Iris pigment epithelial cell (primary cell): ENCODE measurements at places on chromosomes 6 and 20.

DNA sequence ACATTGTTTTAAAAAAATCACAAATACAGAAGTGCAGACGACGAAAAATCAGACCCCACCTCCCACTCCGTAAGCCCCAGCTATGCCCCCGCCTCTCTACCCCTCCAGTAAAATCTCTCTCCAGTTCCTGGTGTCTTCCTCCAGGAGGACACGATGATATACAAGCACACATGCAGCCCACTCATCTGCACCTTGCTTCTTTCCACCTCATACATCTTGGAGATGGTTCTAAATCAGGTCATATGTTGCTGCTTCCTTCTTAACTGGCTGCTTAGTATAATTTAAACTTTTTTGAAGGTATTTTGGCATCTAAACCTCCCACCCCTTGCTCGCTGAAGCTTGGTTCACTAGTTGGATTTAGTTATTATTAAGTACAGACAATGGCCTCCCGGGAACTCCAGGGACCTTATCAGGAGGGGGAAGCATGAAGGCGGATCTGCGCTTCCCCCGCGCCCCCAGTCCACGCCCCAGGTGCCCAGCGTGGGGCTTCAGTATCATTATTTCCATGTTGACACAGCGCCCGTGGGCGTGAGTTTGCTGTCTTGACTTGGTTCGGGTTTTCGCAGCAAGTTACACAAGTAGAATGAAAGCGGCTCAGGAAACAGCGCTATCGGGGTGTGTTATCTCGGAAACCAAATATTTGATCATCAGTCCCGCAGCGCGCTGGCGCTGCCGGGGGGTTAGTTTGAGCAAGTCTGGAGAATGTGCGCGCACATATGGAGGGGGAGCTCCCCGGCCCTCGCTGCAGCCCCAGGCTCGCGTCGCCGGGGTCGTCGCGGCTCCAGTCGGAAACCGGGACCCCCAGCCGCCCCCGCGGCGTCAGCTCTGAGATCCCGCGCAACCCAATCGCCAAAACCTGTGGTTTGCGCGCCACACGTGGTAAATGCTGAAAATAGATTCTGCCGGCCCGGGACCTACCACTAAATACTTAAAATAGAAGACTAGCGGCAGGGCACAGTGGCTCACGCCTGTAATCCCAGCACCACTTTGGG is 2.3 kb downstream of the BMP7 start:
- no peak for DNase-seq

- no peak for DNase-seq
These were observed 141.1 kb upstream of the SGK1 start for GRCh38 chr6:134458857-134459657.

DNA sequence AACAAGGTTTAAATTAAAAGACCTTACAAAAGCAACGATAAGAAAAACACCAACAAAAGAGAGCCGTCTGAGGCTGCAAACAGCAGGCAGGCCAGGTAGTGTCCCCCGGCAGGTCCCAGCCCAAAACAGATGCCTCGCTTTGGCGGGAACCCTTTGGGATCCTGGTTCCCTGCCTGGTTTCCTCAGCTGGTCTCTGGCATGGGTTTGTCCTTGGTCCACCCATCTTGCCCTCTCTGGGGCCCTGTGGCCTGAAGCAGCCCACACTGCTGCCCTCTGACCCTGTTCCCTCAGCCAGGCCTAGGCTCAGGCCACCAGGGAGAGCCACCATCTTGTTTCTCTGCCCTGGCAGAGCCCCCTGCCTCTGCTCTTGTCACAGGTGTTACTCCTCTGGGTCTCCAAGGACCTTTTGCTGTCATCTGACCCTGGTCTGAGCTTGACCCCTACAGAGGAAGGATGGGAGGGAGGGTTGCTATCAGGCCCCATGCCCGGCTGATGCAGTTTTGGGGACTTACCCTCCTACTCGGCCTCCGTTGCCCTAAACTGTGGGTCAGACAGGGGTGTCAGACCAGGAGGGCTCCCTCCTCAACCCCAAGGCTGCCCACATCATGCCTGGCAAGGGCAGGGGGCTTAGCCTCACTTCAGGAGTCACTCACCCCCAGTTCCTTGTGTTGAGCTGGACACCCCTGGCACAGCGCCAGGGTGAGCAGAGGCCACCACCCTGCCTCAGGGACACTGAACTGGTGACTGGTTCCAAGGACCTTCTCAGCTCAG is 30.6 kb upstream of the GRM4 start:
- no peak for DNase-seq

- DNase-seq: no peak
These were observed 6.9 kb downstream of the RSPO4 start for GRCh38 chr20:995170-995569.

- DNase-seq: peak; percentile 26
These were observed 135.2 kb upstream of the MLIP start for GRCh38 chr6:53975941-53976615.

DNA sequence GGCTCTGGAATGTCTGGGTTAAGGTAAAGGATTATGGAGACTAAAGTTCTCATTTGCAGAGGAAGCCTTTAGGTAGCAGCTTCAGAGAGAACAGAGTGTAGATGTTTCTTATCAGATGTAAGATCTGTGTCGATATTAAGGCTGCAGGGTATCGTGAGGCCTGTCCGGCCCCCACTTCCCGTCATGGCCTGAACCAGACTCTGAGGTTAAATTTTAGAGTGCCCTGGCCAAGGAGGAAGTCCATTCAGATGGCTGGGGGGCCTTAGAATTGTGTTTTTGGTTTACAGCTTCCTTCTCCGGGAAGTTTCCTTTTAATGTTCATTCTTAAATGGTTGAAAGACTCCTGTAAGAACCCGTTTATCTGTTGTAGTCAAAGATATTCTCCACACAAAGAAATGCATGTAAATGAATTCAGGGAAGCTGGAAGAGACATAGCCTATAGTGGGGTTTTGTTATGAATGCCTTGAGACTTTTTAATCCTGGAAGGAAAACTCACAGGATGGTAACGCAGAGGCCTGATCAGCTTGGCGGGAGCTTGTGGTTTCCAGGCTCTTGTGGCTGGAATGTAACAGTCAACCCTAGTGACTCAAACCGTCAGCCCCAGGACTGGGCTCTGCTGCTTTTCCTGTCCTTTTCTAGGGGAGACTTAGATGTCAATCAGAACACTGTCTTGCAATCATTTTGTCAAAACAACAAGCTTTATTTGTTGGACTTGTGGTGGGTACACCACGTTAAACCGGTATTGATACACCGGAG is 34.7 kb downstream of the KIF25 start:
- DNase-seq: peak; percentile 86

DNA sequence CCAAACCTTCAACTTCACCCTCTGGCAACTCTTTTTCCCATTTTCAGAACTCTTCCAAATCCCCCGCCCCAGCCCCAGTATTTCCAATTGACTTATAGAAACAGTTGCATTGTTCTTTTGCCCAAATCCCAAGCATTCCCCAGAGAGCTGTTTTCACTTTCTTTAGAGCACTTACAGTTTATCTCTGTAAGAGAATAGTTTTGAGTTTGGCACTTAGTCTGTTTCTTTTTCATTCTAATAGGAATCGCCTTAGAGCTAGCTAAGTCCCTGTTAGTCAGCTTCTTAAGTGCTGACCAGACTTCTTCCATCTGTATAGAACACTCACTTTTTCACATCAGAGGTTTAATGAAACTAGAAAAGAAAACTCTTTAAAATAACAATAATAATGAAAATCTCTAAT is 374.2 kb upstream of the FLRT3 start:
- peak; percentile 18 for DNase-seq

- no peak for DNase-seq
These were observed 71.6 kb upstream of the CD93 start for GRCh38 chr20:23157734-23158133.

DNA sequence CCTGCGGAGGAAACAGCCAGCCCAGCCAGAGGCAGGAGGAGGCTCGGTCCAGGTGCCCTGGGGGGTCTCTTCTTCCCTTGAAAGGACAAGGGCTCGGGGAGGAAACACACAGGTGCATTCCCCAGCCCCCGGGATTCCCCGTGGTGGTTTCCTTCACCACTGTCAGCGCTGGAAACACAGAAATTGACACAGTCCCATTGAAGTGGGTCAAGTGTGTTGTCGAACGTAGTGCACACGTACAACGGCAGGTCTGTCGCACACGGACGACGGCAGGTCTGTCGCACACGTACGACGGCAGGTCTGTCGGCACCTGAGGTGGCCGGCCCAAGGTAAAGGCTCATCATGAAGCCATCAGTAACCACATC is 80.9 kb downstream of the DLL1 start:
- DNase-seq: no peak

- no peak for DNase-seq
These were observed 35.9 kb downstream of the BEND3 start for GRCh38 chr6:107079429-107079828.

DNA sequence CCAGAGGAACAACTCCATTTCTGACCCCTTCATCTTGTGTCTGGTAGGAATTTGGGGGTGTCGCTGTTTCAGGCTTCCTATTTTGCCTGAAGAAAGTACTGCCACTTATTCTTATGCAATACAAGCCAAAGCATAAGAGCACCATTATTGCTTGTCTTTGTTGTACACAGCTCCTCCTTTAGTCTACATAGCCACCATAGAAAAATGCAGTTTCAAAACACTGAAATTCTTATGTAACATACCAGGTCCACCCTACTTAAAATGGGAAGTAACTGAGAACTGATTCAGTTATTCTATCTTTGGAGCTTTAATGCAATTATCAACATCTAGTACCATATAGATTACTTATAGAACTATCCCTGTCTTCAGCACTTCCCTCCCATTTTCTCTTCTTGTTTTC is 255.5 kb downstream of the ARHGAP18 start:
- peak; percentile 13 for DNase-seq

DNA sequence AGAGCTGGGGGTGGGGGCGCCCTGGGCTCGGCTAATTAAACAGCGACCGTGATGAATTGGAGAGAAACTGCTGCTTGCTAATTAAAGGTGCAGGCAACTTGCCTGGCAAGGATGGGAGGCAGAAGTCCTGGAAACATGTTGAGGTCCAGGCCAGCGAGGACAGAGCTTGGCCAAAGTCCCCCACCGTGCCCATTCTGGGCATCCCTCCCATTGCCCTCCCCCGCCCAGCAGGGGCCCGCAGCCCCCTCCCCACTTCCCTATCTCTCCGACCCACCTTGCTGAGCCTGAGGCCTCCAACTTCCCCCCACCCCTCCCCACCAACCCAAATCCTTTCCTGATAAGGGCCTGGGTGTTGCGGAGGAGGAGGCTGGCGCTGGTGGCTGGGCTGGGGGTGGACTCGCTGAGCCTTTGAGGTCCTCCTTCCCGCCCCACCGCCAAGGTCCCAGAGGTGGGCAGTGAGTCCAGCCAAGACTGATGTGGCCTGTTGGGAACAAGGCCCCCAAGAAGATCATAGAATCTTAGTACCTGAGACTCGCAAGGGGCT is 23.3 kb downstream of the C20orf203 start:
- DNase-seq: no peak

GRCh38 chr6:17505062-17505476 is 95.0 kb upstream of the FAM8A1 start:
- peak; percentile 41 for DNase-seq

DNA sequence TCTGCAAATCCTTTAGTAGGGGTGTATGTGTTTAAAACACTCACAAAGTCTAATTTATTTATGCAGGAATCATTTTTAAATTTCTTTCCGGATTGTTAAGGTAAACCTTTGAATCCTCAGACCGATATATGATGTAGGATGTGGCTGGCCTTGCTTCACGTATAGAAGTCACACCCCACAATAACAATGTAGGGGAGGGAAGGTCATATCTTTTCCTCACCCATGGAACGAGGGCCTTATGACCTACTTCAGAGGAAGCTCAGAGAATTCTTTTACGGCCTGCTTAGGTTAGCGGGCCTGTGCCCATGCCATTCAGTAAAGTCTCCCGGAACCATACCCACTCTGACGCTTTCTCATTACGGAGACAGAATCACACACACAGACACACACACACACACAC is 102.9 kb downstream of the MAP3K7 start:
- no peak for DNase-seq

GRCh38 chr20:11797156-11797555 is 120.5 kb upstream of the BTBD3 start:
- DNase-seq: no peak

DNA sequence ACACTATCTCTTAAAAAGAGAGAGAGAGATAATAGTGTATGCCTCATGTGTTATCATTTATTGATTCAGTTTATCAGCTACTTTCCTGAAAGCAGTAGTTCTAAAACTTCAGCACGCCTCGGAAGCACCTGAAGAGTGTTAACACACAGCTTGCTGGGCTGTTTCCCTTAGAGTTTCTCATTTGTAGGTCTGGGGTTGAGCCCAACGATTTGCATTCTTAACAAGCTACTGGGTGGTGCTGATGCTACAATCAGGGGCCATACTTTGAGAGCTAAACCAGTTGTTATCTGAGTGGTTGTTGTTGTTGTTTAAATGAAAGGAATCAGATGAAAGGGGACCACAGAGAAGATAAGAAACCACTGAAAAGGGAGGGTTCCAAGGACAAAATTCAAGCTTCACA is 32.6 kb downstream of the SIM1 start:
- DNase-seq: no peak

DNA sequence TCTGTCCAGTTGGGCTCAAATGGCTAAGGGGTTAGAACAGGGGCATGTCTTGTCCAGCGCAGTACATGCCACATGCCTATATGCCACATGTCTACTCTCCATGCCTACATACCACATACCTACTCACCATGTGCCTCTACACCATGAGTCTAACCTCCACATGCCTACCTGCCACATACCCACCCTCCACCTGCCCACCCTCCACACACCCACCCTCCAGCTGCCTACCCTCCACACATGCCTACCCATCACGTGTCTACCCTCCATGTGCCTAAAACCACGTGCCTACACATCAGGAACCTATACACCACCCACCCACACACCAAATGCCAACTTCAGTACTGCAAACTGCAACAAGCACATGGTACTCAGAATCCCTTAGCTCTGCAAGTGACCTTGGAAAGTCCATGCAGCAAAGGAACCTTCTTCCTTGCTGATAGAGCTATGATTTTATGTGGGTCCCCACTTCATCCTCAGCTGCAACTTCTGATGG is 113.0 kb upstream of the CST7 start:
- DNase-seq: no peak

- DNase-seq: no peak
These were observed 7.6 kb downstream of the TAP2 start for GRCh38 chr6:32830936-32831335.

GRCh38 chr20:952196-952795 is 36.2 kb upstream of the ANGPT4 start:
- DNase-seq: no peak

DNA sequence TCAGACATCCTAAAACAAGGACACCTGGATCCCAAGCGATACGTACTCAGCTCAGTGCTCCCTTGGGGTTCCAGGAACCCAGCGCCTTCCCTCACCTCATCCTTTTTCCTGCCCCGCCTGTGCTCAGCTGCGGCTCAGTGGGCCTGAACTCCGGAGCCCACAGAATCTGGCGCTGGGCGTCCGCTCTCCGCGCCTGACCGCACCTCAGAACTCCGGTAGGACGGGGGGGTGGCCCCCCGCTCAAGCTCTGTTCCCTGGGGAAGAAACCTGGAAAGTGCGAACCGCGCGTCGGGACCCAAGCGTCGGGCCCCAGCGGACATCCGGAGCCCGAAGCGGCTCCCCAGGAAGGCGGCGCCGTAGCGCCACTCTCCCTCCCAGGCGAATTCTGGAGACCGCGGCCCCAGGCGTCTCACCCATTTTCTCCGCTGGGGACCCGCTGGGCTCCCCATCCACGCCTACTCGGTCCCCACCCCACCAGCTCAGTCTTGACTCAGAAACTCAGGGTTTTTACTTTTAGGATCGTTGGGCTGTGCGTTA is 336 bp upstream of the LY6G5C start:
- DNase-seq: peak; percentile 29

- DNase-seq: peak; percentile 96
These were observed 672 bp upstream of the SRSF6 start for GRCh38 chr20:43456809-43457639.

GRCh38 chr6:22638320-22638719 is 69.0 kb downstream of the HDGFL1 start:
- no peak for DNase-seq
